ENCODE measurements at places on chromosomes 4 and X.
A peak's percentile ranks its signal among the peaks of the same experiment; 100 is the strongest.

DNA sequence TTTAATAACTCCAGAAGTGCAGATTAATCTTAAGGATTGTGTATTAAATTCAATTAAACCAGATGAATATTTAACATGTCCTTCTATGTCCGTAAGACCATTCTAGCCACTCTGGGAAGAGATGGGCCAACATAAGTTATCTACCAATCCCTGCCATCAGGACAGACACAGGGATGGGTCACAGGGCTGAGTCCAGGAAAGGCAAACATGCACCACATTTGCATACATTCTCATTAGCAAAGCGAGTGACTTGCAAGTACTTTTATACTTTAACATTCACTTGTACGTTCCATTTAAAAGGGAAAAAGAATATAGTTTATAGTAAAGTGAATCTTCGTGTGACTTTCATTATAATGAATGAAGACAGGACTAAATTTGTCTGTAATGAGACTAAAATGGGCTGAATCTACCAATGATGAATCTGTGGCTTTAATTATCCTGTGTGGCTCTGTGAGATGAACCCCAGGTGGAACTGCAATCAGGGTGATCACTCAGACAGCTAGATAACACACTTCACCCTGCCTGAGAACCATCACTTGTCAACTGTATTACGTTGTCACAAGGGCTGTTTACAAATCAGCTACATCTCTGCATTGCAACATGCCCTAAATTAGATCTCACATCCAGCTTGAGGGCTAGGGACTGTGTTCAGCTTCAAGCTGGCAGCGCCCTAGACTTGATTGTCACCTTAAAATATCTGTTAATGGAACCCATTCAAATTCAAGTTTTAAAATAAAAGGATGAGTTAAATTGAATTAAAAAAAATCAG is 77.2 kb downstream of the SH3KBP1 start:
- no peak for DNase-seq

GRCh38 chr4:10032625-10033024 is 11.3 kb upstream of the SLC2A9 start:
- no peak for DNase-seq

GRCh38 chr4:143405075-143405730 is 68.5 kb downstream of the GAB1 start:
- DNase-seq = no peak

- no peak for DNase-seq
Observed at GRCh38 chr4:52864793-52865192, 2.7 kb downstream of the RASL11B start.

DNA sequence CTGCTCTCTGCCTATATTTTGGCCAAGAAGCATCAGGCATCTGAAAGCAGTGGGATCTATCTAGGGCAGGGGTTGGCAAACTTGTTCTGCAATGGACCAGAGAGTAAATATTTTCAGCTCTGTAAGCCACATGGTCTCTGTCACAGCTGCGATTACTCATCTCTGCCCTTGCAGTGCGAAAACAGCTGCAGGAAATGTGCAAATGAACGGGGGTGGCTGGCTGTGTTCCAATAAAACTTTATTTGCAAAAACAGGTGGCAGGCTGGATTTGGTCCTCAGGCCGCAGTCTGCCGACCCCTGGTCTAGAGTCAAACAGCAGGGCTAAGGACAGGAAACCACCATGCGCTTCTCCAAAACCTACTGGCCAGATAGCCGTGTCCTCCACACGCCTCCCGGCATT is 48.6 kb downstream of the ACOX3 start:
- DNase-seq = peak; percentile 44

- DNase-seq = no peak
Observed at GRCh38 chr4:89754531-89754930, 82.4 kb downstream of the SNCA start.

GRCh38 chrX:29478336-29479069 is 736.9 kb upstream of the MAGEB2 start:
- no peak for DNase-seq

DNA sequence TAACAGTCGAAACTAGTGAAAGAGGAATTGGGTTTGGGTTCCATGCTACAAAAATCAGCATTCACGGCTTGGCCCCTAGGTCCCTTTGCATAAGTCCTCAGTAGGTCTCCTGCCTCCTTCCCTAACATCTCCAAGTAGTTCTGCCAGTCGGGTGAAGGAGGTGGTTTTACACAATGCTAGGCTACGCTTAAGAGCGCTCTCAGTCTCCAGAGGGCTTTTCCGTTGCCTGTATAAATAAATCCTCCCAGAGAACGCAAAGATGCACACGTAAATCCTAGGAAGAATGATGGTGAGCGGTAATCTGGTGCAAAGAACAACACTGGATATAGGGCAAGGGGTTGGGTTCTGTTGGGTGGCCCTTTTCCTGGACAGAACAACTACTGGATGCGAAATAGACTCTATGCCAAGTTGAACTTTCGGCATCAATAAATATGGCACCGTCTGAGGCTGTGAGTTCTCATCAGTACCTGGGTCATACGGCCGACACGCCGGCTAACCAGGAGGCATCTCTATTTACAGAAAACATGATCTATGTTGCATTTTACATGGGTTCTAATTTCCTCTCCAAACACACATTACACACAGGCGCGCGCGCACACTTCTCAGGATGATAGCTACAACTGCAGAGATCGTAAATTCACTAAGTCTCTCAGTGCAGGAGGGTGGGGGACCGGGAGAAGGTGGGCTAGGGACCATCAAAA is 1.3 kb downstream of the CAMK2D start:
- no peak for DNase-seq

GRCh38 chr4:121256887-121257466 is 92.9 kb upstream of the TNIP3 start:
- DNase-seq = no peak

DNA sequence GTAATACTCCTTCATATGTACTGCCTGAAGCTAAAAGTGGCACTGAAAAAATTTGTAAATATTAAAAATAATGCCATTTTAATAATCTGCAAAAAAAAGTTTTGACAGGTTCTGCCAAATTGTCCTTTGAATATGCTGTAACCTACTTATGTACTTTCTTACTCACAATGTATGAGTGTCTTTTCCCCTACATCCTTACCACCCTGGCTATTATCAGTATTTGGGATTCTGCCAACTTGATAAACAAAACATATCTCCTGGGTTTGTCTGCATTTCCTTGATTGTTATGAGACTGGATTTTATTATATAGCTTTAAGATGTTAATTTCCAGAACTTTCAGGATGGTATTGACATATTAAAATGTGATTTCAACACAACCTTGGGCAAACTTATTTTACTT is 187.9 kb downstream of the CHM start:
- no peak for DNase-seq

- DNase-seq = no peak
Observed at GRCh38 chr4:112318239-112319142, 21.3 kb downstream of the ALPK1 start.

DNA sequence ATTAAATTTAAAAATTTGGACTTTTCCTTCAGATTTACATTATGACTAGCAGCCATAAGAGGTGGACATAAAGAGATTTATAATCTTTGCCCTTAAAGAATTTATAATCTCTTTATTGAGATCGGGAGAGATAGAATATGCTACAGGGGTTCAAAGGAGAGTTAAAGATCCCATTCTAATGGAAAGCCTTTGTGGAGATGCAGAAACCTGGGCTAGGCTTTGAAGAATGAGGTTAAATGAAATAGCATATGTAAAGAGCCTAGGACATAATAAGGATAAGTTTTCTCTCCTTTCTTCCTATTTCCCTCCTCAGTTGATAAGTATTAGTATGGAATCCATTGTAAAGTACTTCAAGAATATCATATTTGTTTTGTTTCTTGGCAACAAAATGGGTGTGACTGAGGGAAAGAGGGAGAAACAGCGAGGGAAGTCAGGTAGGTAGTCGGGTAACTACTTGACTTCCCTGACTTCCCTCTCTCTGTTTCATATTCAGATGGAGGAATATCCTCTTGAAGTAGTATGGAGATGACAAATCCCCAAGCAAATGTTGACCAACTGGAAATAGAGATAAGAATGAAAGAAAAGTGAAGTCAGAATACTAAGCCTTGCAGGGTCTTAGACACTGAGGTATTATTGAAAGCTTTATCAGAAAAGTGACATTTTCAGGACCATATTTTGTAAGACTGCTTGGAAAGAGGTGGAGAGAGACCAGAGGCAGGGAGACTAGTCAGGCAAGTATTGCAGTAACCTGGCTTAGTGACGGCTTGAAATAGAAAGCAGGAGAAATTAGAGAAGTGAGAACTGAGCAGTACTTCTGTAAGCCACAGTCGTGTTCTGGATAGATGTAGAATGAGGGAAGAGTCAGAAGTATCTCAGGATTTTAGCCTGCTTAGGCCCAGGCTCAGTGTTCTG is 82.9 kb downstream of the PDLIM5 start:
- no peak for DNase-seq

GRCh38 chrX:130086447-130087206 is 23.7 kb downstream of the ELF4 start:
- no peak for DNase-seq

DNA sequence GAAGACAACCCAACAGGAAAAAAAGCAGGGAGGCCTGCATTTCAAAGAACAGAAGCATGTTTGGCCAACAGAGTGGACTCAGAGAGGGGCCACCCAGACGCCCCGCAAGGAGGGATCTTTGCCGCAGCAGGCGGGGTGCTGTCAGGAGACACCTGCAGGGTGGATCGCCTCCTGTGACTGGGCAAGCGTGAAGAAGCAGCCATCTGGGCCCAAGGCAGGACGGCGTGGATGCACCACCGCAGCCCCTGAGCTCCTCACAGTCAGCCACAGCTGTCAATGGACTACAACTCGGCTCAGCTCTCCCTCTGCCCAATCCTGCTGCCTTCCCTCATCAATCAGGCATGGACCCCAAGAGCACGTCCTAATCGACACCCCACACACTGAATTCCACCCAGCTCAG is 32.0 kb upstream of the MAN2B2 start:
- no peak for DNase-seq

GRCh38 chr4:1080961-1081688 is 32.2 kb downstream of the RNF212 start:
- no peak for DNase-seq

DNA sequence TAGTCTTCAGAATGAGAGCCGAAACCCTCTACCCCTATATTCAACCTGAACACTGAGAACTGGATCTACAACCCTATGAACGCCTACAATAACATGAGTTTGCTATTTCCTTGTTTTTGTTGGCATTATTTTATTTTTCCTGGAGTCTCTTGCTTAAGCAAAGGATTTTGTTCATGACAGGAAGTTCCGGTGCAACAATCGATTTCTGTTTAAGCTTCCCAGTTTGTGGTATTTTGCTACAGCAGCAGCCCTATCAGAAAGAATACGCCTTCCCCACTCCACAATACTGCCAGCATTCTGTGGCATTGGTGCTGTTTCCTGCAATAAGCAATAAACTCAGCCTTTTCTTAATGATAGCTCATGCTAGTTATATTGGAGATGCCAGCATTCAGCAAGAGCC is 60.9 kb downstream of the NPY5R start:
- DNase-seq = no peak

DNA sequence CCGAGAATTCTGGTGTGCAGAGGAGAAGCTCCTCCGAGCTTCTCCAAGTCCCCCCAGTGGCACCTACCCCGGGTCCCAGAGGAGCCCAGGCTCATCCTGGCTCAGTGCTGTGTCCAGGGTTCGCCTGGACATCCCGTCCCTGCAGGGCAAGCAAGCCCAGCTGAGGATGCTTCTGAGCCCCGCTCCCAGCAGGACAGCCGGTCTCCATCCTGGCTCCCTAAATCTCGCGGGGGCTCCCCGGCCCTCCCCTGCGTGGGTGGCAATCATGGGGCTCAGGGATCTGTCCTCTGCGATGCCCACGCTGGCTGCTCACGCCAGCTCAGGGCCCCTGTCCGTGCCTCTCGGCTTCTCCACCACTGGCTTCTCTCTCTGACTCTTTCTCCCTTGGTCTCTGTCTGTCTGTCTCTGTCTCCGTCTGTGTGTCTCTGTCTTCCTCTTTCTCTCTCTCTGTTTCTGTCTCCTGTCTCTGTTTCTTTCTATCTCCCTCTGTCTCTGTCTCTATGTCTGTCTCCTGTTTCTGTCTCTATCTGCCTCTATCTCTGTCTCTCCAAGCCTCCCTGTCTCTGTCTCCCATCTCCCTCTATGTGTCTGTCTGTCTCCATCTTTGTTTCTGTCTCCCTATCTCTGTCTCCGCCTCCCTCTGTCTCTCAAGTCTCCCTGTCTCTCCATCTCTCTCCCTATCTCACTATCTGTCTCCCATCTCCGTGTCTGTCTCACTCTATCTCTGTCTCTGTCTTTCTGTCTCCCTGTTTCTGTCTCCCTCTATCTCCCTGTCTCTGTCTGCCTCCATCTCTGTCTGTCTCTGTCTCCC is 27.8 kb upstream of the SLC25A6 start:
- no peak for DNase-seq

DNA sequence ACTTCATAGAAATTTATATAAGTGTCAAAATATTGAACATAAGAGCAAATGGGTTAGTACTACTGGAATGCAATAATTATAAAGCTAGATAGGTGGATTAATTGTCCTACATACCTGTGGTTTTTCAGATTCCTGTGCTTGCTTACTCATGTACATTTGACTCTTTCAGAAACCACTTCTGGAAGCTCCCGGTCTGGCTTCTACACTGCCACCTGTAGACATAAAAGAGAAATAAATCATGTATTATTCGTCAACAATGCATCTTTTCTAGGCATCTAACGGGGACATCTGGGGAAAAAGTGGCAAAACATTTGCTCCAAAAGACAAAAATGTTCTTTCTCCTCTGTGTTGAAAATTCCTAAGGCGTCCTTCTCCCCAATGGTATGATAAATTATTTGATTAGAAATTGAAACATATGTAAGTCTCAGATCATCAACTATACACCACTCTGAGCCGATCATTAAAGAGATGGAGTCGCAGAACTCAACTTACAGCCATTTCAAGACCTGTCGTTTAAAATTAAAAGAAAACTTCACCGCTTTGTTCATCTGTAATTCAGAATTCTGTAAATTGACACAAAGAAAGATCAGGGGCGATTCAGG is 648.7 kb upstream of the DIPK2B start:
- DNase-seq = no peak

- DNase-seq = no peak
Observed at GRCh38 chr4:90543419-90544170, 416.4 kb downstream of the CCSER1 start.

DNA sequence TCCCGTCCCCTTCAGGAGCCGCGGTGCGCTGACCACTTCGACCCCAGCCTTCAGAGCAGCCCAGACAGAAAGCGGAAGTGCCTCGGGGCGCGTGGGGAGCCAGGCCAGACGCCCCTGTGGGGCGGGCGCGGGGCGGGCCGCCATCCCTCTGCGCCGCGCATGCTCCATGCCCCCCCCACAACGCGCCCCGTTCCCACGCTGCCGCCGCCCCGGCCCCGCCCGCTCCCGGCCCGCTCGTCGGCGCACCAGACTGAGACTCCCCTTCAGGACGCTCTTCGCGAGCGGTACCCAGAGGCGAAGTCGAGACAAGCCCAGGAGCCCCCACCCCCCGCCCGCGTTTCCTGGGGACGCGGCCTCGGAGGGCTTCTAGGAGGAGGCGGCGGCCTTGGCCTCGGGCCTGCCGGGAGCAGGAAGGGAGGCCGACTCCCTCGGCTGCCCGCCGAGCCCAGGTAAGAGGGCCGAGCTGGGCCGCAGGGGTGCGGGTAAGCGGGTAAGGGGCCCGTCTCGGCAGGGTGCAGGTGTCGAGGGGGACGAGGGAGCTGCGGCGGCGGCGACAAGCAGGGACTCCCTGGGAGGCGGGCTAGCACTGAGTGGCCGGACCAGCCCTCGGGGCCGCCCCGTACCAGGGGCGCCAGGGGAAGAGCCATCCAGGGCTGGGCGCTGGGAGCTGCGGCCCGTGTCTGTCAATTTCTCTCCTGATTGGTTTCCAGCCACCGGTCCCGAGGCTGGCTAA is at the start of gene ZFP92:
TSS of gene ZFP92 (plus strand) at position 218 of the 733 bp plus-strand sequence. CDS start 6,851 bp downstream, outside the sequence.
- DNase-seq = no peak

- DNase-seq = no peak
Observed at GRCh38 chr4:174273930-174274329, 9.5 kb downstream of the FBXO8 start.

All from hippocampal formation (tissue), 2 donors.